ENCODE measurements at places on chromosomes 5 and 9.

DNA sequence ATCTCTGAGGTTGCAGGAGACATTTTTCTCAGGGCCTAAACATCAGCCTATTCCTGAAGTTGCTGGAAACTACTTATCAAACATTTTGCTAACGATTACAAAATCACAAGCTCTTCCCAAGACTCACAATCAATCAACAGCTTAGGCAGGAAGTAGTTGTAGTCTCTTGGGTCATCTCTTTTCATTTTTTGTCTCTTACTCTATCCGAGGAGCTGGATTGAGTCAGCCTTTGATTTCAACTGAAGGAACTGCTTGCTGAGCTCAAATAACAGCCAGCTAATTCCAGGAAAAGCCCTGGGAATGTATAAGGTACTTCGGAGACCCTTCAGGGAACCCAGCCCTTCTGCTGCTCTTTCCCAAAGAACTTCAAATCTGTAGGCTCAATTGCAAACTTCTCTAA is 398.9 kb downstream of the PLK2 start:
- peak; percentile 36 for DNase-seq

DNA sequence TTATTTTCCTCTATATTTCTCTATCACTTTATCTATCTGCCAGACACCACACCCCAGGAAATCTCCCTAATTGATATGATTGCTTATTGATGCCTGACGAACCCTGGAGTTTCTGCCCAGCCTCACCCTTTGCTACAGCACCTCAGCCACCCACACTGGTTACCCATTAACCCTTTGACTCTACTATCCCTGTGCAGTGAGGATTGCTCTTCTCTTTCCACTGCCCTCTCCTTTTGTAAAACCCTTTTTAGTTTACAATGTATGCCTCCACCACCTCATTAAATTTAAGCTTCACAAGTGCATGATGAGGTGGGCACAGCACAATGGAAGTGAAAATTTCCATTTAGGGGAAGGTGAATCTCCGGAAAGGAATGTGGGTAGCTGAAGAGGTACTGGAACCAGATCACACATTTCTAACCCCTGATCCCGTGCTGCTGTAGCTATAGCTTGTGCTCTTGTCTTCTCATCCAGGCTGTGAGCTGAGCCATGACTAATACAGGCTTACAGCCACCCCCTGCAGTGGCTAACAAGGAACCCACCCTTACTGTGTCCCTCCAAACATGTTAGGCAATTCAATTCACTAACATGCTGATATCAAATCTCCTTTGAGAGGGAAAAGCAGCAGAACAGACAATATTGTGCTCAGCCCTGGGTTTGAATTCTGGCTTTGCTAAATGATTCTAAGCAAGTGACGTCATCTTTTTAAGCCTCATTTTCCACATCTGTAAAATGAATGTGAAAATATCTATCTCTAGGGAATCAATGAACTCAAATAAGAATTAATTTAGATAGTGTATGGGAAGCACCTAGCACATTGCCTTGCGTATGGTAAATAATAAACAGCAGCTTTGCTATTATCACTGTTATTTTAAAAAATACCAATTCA is 186.9 kb upstream of the TRIM32 start:
- DNase-seq, result peak; percentile 63

- no peak for DNase-seq
Observed at GRCh38 chr9:135090081-135090480, 2.6 kb downstream of the OLFM1 start.

DNA sequence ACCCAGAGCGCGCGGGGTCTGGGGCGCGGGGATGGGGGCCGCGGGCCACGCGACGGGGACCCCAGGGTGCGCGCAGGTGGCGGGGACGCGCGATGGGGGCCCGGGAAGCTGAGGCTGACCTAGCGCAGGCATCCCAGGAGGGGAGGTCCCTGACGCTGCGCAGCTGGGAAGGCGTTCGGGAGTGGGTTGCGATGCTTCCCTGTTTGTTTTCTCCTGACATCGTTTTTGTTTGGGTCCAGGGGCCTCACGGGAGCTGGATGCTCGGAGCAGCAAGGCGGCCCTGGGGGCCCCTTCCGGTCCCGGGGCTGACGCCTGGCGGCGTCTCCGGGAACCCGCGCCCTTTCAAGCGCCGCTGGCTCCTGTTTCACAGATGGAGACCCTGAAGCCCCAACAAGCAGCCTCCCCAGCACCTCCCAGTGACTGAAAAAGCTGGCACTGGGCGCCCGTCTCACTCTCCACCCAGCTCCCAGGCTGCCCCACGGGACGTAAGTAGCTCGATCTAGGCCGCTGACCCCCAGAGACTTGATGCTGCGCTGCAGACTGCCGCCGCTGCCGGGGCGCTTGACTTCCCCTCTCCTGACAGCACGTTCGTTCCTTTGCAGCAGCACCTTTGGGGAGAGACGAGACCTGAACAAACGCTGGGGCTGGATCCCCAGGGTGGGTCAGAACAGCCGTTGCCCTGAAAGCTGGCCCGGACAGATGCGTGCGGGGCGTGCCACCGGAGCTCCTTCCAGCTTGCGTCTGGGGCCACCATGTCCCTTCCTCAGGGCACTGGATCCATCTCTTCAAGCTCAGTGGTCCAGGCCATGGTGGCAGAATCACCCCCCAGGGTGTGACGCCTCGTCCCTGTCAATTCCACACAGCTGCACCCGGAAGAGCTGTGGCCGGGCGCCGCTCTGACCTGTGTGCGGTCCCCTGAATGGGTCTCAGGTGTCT is 593 bp downstream of the BRD3OS start:
- peak; percentile 42 for DNase-seq

GRCh38 chr5:132375957-132376356 is 6.4 kb downstream of the SLC22A5 start:
- DNase-seq, result no peak

DNA sequence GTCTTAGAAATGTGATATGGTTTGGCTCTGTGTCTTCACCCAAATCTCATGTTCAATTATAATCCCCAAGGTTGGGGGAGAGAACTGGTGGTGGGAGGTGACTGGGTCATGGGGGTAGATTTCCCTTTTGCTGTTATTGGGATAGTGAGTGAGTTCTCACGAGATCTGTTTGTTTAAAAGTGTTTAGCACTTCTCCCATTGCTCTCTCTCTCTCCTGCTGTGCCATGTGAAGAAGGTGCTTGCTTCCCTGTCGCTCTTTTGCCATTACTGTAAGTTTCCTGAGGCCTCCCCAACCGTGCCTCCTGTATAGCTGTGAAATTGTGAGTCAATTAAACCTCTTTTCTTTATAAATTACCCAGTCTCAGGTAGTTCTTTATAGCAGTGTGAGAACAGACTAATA is 203.6 kb downstream of the ASTN2 start:
- no peak for DNase-seq

GRCh38 chr5:40665635-40666298 is 13.9 kb upstream of the PTGER4 start:
- no peak for DNase-seq

GRCh38 chr5:882253-883183 is 10.1 kb downstream of the BRD9 start:
- no peak for DNase-seq

- DNase-seq, result no peak
Observed at GRCh38 chr5:172728481-172729241, 42.3 kb downstream of the DUSP1 start.

- peak; percentile 74 for DNase-seq
Observed at GRCh38 chr5:96984506-96985192, 48.8 kb downstream of the LNPEP start.

DNA sequence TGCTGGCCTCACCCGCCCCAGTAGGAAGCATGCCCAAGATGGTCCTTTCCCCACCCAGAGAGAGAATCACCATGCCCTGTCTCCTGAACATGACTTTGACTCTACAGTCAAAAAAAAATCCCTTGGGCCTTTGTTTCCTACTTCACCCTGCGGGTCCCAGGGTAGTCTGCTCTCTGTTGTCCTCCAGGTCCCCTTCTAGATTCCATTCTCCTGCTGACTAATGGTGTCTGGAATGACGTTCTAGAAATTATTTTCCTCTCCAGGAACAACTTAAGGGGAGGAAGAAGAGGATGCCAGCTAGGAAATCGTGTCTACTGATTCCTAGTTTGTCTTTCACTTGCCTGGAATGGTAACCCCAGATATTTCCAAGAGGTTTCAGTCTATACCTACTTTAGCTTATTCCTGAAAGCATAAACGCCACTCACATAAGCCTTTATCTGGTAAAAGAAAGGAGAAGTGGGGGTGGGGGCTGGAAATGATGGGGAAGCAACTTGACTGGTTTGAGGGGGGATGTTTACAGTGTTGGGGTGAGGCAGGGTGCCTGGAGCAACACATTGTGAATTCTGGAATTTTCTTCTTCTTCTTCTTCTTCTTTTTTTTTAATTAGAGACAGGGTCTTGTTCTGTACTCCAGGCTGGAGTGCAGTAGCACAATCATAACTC is 93.9 kb downstream of the SNX18 start:
- peak; percentile 55 for DNase-seq

DNA sequence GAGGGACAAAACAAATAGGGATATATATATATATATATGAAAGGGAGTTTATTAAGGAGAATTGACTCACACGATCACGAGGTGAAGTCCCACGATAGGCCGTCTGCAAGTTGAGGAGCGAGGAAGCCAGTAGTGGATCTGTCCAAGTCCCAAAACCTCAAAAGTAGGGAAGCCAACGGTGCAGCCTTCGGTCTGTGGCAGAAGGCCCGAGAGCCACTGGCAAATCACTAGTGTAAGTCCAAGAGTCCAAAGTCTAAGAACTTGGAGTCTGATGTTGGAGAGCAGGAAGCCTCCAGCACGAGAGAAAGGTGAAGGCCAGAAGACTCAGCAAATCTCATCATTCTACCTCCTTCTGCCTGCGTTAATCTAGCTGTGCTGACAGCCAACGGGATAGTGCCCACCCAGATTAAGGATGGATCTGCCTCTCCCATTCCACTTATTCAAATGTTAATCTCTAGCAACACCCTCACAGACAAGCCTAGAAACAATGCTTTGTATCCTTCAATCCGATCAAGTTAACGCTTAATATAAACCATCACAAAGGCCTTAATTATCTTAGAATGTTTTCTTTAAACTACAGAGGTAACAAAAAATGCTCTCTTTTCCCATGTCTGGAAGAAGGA is 23.8 kb upstream of the DAB2 start:
- DNase-seq, result no peak

GRCh38 chr9:94685359-94685758 is 41.1 kb upstream of the AOPEP start:
- no peak for DNase-seq

DNA sequence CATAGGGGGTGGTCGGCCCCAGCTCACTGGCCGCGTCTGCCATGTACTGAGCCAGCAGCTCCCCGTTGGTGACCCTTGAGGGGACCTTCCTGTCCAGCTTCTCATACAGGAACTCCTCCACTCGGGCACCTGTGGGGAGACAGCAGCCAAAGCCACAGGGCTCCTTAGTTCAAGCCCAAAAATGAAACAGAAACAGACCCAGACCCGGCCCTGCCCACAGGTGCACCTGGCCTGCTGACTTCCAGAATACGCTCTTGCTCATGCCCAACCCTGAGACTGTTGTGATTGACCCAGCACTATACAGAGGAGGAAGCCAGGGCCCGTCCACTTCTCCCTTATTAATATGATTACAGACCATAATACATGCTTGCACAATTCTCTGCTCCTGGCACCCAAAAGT is 7.0 kb downstream of the SH3GLB2 start:
- no peak for DNase-seq

DNA sequence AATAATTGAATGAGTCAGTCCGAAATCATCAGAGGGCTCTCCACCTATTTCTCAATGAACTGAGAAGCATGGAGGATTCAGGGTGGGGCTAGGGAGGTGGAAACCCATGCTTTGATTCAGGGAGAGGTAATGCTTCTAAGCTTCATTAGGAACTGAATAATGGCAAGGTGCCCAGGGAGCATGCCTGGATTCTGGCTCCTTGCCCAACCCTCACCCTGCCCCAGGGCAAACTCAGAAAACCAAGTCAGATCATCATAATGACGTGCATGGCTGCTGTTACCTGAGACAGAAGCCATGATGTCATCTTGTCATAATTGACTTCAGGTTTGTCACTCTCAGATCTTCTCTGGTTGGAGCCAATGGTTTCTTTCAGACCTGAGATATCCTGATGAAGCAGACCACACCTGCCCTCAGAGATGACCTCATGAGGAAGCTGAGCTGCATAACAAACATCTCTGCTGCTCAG is 199.6 kb downstream of the SYK start:
- DNase-seq, result peak; percentile 61

- peak; percentile 91 for DNase-seq
Observed at GRCh38 chr9:137055385-137056364, 1.8 kb upstream of the ENTPD2 start.

- DNase-seq, result no peak
Observed at GRCh38 chr9:21852754-21853153, 50.3 kb downstream of the MTAP start.

- DNase-seq, result no peak
Observed at GRCh38 chr5:73964352-73964865, 338.4 kb downstream of the ARHGEF28 start.

GRCh38 chr9:16282718-16283117 is 587.8 kb downstream of the BNC2 start:
- DNase-seq, result no peak

DNA sequence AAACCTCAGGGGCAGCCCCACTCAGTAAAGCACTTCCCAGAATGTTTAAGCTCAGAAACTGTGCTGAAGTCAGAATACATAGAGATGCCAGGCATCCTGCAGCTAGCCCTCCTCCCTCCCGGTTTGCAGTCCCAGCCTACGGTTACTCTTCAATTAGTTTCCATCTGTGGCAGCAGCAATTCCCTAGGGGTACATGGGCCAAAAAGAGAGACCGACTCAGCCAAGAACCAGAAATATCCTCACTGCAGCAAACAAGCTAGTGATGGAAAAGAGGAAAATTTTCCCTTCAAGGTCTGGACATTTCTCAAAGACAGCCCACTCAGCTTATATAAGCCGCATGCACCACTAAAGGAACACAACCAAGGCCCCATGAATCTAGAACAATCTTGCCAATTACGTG is 89.1 kb upstream of the PPP2R2B start:
- DNase-seq, result no peak

DNA sequence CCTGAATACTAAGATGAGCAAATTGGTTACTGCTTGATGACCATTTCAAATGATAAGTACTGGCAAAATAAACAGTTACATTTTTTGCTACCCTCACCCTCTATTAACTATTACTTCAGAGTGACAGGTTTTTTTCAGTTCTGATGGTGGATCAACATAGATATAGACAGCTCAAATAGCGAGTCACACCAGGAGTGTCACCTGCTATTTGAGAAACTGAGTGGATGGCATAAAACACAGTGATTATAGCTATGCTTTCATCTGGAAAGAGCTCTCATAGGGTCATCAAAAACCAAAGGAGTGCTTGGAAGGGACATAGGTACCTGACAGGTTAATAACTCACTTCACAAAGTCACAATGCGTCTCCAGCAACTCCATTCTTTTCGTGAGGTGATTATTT is 244.5 kb upstream of the C9orf72 start:
- DNase-seq, result no peak

Data from fibroblast of lung (primary cell).